ENCODE measurements at places on chromosomes 2 and 18. TPM values are rescaled to one million over a fixed set of nuclear protein-coding genes. Genes with fewer than 3 reads are reported as not detected.

DNA sequence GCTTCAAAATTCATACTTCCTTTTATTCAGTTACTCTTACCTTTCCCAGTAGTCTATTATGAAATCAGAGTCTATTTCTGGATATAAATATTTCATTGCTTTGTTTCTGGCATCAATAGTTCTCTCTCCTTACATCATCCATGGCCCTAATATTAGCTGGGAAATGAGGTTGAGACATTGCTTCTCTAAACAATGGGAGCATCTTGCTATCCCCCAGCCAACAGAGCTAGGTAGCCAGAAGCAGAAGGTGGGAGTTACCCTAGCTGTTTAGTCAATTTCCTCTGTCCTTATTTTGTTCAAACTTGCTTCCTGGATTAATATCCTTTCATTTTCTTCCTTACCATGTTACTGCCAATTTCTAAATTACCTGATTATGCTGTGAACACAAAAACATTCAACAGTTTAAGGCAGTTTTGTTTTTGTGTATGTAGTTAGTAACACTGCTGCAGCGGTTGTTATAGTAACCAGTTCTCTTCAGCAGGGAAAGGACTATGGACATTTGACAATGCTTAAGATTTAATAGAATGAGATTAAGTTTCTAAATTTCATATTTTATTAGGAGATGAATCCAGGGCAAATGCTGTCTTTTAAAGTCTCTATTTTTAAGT, 160.5 kb upstream of the KCNJ3 start:
- DNase-seq = no peak

The FN1 gene
- total RNA-seq = 0.67 TPM

The PCGF1 gene
- total RNA-seq = 44.8 TPM

- no peak for DNase-seq
Observed at GRCh38 chr2:105373895-105374401, 24.9 kb downstream of the FHL2 start.

The BBS5 gene
- 2.0 TPM for total RNA-seq

The NTSR2 gene
- not detected for total RNA-seq

DNA sequence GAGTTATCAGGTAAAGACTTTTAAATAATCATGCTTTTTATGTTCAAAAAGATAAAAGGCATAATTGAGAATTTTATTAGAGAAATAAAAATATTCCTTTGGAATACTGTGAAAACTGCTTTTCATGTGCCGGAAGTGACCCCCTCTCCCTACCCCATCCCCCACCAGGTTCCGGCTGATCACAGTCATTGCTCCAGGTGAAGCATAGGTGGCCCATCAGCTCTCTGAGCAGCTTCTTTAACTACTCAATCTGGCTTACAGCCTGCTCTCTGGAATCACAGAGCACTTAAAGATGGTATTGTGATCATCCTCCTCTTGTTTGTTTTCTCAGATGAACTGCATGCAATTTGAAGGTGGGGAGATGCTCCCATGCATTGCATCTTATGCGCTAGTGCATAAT, 257.7 kb downstream of the EN1 start:
- no peak for DNase-seq

The CHST9 gene
- total RNA-seq = not detected

DNA sequence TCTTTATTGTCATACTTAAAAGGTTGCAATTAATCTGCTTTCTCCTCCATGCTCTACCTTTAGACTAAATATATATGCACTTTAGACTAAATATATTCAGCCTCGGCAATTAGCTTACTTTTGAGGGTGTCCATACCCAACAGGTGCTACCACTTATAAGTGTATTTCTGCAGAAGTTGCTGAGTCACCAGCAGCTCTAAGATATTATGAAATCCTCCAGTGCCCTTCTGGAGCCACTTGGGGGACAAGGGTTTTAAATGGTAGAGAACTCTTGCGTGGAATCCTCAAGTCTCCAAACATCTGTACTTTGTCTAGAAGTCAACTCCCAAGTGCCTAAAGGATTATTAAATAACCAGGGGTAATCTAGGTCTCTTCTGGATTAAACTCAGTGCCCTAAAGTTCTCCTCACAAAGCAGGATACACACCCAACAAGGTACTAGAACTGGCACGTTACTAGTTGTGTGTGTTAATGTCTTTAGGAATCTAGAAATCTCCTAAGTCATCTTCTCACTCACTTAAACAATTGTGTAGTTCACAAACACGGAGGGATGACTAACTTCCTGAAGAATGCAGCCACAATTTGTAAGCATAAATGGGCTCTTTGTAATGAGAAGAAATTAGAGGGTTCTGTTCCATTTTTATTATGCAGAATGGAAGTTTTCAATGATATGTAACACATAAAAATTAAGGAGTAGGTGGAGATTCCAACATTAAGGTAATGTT, 159.7 kb downstream of the CD226 start:
- DNase-seq = no peak

DNA sequence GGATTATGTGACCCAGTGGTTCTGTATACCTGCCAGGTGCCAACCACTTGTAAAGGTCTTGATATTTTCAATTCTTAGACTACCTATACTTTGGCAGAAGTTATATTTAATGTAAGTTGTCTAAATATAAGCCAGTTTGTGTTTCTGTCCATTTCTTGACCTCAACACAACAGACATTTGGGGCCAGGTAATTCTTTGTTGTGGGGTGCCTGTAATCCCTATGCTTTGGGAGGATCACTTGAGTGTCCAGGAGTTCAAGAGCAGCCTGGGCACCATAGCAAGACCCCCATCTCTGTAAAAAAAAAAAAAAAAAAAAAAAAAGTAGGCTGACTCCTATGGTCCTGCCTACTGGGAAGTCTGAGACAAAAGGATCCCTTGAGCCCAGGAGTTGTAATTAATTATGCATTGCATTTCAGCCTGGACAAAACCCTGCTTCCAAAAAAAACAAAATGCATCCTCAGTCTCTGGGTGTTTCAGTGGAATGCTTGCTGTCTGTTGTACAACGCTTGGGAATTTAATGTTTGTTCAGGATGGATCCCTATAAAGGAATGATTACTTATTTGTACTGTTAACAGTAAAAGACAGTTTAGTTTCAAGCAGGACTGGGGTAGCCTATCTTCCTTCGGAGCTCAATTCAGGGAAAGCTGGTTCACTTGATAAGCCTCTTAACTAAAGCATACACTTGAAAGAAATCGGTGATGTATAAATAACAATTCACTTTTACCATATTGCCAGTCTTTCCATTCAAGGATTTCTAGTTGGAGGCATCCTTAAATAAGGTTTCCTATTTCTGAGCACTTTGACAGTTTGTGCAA, 3.4 kb downstream of the RPS27A start:
- no peak for DNase-seq

The CNGA3 gene
- 0.07 TPM for total RNA-seq

The GPR39 gene
- total RNA-seq = not detected

DNA sequence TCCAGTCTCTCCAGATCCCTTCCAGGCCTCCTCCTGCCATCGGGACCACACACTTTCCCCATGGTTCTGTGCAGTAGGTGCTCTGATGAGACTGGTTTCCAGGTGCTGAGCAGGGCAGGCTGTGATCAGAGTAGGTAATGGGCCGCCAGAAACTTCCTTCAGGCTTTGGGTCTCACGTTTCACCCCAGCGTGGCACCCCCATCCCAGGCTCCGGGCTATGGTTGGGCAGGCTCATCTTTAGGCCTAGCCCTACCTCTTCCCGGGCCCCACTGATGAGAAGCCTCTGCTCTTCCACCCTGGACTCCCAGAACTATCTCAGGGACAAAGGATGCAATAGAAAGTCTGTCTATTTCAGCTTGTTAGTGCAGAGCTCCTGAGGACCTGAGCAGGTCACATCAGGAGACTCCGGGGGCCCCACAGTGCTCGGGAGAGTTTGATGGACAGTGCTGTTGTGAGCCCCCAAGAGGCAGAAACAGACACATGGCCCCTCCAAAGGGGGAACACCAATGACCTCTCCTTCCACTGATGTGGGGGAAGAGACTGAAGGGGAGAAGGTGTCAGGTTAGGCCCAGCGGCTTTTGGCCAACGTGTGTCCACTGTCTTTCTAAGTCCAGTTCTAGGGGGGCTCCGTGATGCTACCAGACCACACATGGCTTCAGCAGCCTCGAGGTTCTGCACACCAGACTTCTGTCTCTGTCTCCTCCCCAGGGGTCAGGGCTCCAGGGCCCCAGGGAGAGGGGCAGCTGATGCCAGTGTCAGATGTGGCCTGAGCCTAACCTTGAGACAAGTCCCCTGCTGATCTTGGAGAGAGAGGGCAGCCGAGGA, 5.8 kb upstream of the PROM2 start:
- no peak for DNase-seq

GRCh38 chr2:128362176-128362888, 43.7 kb upstream of the HS6ST1 start:
- DNase-seq = no peak

DNA sequence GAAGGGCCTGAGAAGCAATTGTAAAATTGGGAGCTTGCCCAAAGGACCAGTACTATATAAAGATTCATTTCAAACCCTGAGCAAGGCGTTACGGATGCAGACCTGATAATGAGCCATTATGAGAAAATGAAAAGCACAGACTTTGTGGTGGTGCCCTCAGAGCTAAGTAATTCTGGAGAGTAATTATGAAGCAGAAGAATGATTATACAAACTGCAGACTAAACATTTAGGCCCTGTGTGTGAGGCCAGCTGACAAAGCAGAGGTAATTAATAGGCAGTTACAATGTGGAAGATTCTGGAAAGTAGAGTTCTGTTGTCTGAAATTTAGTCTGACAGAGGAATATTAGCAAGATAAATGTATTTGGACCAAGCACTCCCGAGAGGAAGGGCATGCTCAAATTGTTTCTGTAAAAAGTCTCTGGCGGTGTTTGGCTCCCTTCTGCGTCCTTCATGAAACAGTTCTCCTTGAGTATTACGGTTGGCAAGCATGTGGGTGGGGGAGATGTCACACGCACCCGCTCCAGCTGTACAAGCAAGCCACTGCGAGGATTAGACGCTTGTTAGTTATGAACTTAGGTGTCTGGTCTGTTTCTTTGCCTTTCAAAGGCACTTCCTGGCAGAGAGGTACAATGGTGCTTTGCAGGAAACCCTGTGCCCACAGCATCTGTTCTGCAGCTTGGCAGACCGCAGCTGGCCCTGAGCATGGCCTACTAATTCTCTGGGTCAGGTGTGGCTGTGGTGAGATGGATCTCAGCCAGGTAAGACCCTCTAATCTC, 45.5 kb downstream of the CDC42EP3 start:
- DNase-seq = no peak

DNA sequence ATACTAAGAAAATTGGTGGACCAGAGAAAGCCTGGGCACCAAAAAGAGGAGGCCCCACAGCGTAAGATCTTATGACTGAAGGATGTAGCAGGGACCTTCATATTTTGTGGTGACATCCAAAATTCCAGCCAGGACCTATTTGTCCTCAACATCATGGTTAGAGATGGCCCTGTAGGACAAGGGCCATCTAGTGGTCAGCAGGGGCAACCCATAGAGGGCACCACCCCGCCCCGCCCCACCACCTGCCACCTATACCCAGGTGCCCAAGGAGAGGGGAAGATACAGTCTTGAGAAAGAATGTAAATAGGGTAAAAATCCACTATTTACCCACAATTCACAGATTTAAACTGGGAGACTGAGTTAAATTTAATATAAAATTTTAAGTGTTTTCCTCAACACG, 59.6 kb upstream of the TMEM163 start:
- no peak for DNase-seq

DNA sequence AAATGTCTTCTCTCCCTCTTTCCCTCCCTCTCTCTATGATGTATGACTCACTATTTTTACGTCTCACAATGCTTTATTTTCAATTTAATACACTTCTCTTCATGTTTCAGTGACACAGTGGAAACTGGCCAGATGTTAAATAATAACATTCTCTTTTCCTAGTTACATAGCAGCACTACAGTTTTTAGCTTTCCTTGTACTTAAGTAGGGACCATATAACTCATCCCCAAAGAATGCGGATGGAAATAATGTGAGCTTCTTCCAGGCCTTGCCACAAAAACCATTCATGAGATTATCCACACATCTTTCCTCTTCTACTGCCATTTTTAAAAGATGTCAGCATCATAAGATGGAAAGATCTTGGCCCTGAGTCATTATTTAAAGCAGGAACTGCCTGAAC, 789.4 kb downstream of the LRP1B start:
- DNase-seq = no peak

DNA sequence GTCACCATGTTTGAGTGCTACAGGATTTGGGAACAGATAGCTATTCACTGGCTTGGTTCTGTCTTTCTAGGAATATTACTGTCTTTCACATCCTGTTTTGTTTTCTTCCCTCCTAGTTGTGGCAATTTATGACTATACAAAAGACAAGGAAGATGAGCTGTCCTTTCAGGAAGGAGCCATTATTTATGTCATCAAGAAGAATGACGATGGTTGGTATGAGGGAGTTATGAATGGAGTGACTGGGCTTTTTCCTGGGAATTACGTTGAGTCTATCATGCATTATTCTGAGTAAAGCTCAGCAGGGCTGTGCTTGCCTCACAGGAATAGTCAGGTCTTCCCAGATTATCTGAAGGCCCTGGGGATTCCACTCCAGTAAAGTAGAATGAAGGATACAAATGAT, 98.9 kb downstream of the ABI2 start:
- DNase-seq = no peak

- no peak for DNase-seq
Observed at GRCh38 chr2:73297151-73297559, 3.8 kb upstream of the EGR4 start.

DNA sequence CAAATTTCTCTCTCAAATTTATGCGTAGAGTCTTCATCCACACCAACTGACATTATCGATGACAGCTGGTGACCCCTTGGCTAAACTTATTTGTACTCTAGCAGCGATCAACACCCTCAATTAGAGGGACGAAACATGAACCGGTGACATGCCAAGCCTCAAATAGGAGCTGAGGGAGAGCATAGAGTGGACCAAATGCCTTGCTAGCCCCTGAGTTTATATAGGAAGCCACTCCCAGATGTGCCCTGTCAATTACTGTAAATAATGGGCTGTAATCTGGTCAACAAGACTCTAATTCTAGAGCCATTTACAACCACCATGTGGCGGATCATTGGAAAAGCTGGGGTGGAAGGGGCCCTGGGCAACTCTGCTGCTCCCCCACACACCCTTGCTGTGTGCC, 47.6 kb upstream of the FHL2 start:
- no peak for DNase-seq

The SNORC gene
- total RNA-seq = 1.9 TPM

- no peak for DNase-seq
Observed at GRCh38 chr18:57352761-57353136, 392 bp downstream of the ST8SIA3 start.

GRCh38 chr18:5451871-5452270, 91.9 kb downstream of the EPB41L3 start:
- DNase-seq = no peak

The CAPN14 gene
- total RNA-seq = 2.0 TPM

DNA sequence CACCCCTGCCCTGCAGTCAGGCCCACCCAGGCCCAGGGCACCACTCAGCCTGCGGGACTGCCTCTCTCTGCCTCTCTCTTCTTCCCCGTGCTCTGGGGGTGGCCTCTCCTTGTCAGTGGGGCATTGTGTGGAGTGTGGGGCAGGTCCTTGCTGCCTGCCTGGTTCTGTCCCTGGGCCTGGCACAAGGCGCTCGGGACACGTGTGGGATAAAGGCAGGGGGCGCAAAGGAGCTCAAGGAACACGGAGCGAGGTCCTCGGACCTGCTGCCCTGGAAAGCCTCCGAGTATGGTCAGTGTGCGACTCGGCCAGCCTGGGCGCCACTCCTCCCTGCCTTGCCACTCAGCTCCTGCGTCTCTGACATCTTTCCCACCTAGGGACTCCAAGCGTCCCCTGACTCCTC, 262.2 kb downstream of the HDAC4 start:
- no peak for DNase-seq

The MARCHF4 gene
- total RNA-seq = not detected

GRCh38 chr18:61608316-61608715, 275.1 kb downstream of the CDH20 start:
- no peak for DNase-seq

The SPATA3 gene
- total RNA-seq = not detected

The KIAA2012 gene
- total RNA-seq = 0.89 TPM

GRCh38 chr18:23365602-23366001, 87.5 kb upstream of the RIOK3 start:
- DNase-seq = no peak
